Occipital lobe (tissue), 3 donors: ENCODE measurements at places on chromosomes 7 and 10. TPM values are rescaled to one million over a fixed set of nuclear protein-coding genes. Genes with fewer than 3 reads are reported as not detected.

CHST3 gene
- total RNA-seq = 7.2 TPM

DNA sequence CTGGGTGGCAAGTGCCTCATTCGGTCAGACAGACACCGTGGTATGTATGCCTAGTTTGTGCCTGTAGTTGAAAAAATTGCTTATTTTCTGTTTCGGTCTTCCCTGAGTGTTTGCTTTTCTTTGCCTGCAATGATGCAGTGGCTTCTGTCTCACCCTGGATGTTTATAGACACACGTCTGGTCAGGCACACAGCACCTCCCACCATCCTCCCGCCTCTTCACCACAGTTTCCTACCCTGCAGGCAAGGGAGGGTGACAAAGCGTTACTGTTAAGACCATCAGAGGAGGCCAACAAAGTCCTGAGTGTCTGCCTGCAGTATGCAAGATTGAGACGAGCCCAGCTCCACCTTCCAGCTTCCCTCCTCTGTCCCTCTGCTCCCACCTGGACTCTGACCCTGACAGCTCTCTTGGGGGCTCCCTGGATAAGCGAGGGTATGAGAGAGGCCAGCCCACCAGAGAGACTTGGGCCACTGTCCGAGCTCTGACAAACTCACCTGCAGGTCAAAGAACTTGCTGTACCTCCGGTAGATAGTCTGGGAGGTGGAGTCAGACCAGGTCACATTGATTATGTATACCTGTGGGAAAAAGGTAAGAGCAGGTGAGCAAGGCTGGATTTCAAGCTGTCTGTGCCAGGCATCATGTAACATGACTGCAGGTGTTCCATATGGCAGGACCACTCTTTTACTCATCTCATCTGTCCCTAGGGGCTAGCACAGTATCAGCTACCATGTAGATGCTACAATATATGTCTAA lies 54.4 kb downstream of the SH3PXD2A start:
- DNase-seq = no peak

ABLIM1 gene
- total RNA-seq = 103 TPM

DNA sequence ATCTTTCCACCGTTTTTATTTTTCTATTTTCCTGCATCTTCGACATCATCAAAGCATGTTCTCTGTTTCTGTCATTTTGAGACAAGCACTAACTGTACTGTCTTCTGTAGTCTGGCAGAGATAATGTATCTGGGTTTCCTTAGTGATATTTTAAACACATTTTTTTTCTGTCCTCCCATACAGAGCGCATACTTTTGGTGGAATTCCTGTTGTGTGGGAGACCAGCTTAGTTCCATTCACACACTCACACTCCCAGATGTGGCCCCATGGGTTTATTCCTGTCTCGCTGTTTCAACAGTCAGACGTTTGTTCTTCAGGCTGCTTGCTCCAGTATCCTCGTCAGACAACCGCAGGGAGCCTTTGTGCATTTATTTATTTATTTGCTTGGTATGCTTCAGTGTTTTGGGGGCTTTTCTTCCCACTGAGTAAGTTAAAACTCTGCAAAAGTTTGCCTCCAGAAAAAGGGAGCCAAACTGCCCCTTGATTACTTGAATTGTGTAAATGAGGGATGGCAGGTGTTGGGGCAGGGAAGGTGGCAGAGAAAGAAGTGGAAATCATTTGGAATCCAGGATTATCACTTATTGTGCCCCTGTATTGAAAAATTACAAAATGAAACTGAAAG lies 456.8 kb upstream of the KLF6 start:
- DNase-seq = no peak

HYAL4 gene
- not detected for total RNA-seq

GRCh38 chr7:21778953-21779352 lies 166.7 kb downstream of the CDCA7L start:
- no peak for DNase-seq

DNA sequence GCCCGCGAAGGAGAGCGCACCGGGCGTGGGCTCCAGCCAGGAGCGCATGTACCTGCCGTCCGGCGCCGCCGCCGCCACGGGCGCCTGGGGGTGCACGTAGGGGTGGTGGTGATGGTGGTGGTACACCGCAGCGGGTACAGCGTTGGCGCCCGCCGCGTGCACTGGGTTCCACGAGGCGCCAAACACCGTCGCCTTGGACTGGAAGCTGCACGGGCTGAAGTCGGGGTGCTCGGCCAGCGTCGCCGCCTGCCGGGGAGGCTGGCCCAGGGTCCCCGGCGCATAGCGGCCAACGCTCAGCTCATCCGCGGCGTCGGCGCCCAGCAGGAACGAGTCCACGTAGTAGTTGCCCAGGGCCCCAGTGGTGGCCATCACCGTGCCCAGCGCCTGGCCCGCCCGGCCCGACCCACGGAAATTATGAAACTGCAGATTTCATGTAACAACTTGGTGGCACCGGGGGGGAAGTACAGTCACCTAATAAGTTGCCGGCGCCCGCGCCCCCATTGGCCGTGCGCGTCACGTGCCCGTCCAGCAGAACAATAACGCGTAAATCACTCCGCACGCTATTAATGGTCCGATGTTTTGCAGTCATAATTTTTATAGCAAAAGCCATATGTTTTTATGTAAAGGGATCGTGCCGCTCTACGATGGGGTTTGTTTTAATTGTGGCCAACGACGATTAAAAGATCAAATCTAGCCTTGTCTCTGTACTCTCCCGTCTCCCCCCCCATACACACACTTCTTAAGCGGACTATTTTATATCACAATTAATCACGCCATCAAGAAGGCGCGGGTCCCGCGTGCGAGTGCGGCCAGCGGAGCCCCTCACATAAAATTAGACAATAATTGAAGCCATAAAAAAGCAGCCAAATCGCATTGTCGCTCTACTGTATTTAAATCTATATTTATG lies at the start of gene HOXA9:
TSS of gene HOXA9 (minus strand) at position 449 of the 907 bp plus-strand sequence. CDS start at position 369, 80 bp downstream.
- DNase-seq = no peak

- no peak for DNase-seq
These were observed 28.6 kb downstream of the PON3 start for GRCh38 chr7:95367606-95368005.

VKORC1L1 gene
- total RNA-seq = 31.7 TPM

- no peak for DNase-seq
These were observed 5.3 kb downstream of the CALU start for GRCh38 chr7:128744366-128744905.

- no peak for DNase-seq
These were observed 33.9 kb upstream of the SLC29A3 start for GRCh38 chr10:71285180-71285545.

RBP3 gene
- total RNA-seq = not detected
